ENCODE measurements at places on chromosomes 7 and 10.
A peak's percentile ranks its signal among the peaks of the same experiment; 100 is the strongest.

- no peak for DNase-seq
Observed at GRCh38 chr7:77802557-77803405, 4.2 kb downstream of the PHTF2 start.

- DNase-seq = no peak
Observed at GRCh38 chr10:103814626-103815370, 40.6 kb downstream of the SH3PXD2A start.

DNA sequence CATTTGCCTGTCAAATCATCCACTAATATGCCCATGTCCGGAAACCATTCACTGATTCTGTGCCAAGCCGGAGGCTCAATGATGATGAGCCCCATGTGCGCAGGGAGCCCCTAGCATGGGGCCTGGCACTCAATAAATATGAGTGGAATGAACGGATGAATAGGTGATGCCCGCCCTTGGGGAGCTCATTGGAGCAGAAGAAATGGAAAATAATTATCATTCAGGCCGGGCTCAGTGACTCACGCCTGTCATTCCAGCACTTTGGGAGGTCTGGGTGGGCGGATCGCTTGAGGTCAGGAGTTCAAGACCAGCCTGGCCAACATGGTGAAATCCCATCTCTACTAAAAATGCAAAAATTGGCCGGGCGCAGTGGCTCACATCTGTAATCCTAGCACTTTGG, 11.0 kb downstream of the RHBDD2 start:
- DNase-seq = no peak

DNA sequence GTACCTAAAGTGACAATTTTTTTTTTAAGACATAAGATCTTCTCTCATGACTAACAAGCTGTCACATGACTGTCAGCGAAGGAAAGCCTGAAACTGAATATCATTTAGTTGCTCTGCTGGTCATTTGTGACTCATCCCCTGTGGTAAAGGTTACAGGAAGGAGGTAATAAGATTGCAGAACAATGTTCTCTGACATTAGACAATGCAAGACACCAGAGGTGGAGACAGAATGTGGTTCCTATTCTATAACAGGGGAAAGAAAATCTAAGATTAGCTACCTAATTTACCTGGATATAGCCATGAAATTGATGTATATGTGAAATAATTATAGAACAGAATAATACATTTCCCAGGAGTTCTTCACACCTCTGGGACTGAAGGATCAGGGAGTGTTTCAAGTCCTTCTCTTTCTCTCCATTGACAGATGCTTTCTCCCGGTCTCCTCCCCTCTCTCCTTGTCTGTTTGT, 47.7 kb downstream of the LRGUK start:
- DNase-seq = no peak

- DNase-seq = no peak
Observed at GRCh38 chr7:14714161-14714728, 188.3 kb downstream of the DGKB start.

DNA sequence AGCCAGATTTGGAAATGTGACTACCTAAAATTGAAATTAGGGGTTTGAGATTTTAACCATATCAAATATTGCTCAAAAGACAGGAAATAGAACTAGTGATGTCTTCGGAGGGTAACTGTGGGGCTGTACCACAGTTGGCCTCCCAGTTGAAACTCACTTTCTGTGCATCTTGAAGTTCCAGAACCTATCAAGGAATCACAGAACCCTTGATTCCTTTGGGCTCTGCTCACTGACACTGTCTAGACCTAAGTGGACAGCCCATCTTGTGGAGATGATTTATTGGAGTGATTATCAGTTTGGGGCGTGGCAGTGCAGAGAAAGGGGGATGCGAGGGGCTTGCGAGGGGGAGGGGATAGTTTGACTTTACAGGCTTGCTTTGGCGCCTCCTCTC, 134.2 kb upstream of the GJD4 start:
- DNase-seq = no peak

DNA sequence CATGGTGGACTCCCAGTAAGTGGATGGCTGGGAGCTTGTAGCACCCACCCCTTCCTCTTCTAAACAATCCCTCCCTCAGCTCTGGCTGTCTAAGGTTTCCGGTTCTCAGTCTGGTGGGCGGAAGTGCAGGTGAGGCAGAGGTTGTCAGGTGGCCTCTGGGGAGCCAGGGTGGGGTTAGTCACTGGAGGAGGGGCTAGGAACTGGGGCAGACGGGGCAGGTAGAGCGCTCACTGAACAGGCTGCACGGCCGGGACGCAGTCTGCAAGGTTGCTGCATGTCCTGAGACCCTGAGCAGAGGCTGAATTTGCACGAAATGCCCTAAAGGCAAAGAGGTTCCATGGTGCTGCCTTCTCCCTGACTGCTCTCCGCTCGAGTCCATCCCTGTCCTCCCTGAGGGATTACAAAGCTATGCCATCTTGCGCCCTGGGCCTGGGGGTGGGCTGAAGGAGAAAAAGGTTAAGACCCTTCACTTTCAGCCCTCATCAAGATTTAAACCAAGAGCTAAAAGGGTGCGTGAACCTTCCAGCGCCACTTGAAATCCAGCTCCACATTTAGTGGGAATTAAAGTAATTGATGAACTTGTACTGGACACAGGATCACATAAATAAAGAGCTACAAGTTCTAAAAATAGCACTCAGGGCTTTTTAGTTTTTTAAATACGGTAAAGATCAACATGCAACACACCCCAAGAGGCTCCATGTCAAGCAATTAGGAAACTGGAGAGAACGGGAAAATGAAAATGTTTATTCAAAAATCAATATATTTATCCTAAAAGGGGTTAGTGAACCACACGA, 62.3 kb upstream of the CTBP2 start:
- no peak for DNase-seq

DNA sequence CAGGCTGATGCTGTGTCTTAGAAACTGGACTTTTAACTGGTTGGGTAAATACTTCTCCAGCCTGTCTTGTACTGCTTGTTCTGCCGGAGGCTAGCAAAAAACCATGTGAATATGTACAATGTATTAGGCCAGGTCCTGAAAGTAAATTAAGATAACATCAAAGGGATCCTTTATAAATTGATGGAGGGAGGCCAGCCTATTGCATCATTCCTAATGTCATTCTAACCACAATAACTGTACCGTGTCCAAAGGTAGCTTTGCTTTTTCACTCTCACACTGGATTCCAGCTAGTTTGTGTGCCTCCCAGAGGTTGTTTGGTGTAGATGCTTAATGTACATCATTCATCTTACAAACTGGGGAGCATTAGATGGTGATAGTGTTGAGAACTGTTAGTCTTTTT, 91.2 kb upstream of the SEM1 start:
- no peak for DNase-seq

GRCh38 chr7:1412322-1413261, 46.7 kb downstream of the MICALL2 start:
- DNase-seq = peak; percentile 96

DNA sequence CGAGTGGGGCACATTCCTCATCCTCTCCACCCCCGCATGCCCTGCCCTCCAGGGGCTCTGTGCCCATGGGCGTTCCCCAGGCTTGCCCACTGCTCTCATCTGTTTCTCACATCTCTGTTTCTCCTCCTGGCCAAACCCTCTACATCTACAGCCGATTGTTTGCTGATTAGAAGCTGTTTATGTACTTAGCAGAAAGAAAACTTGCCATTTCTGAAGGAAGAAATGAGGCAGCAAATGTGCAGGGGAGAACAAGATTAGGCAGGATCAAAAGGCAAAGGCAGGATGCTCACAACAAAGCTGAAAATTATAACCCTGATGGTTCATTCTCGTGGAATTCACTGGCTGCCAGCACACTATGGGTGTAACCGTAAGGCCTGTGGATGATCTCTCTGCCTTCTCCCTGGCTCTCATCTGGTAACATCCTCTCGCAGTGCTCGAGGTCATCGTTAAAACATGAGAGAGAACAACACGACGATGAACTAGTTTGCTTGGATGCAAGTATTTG, 111.6 kb upstream of the KLF14 start:
- no peak for DNase-seq

DNA sequence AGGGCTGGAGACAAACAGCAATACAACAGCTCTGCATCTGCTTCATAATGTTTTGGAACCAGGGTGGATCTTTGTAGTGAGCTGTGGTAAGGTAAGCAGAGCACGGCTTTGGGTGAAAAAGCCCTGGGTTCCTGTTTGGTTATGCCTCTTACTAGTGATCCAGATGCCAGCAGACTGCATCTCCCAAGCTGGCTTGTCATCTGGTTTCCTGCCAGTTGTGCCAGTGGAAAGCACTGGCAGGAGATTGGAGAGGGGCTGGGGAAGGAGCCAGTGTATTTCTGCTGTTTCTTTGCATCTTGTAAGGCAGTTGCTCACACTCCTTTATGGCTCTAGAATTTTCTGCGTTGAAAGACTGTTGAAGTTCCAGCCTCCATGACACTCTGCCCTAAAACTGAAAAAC, 137.6 kb downstream of the TSPAN12 start:
- no peak for DNase-seq
